ENCODE measurements at places on chromosomes 4 and X.

DNA sequence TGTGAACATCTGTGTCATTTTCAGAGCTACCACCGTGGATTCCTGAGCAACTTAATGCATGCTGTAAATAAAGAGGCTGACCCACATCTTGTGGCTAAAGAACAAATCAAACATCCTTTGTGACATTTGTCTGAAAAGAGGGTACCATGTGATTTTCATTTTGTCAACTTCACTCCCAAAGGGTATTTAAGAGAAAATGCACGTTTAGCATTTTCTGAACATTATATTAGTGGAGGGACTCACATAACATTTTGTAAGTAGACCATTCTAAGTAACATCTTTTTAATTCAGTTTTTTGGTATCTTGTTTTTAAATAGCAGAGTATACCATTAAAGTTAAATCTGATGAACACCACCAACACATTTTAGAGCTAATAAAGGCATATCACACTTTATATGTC is 17.0 kb upstream of the CPE start:
- no peak overlapping the region for H3K4me3 ChIP-seq
- DNase-seq: no peak
- H3K4me1 ChIP-seq: no peaks in the 10 kb centered on the region
- H3K27me3 ChIP-seq: peaks cover 21% of the 10 kb centered on the region
- H3K36me3 ChIP-seq: no peaks in the 10 kb centered on the region

DNA sequence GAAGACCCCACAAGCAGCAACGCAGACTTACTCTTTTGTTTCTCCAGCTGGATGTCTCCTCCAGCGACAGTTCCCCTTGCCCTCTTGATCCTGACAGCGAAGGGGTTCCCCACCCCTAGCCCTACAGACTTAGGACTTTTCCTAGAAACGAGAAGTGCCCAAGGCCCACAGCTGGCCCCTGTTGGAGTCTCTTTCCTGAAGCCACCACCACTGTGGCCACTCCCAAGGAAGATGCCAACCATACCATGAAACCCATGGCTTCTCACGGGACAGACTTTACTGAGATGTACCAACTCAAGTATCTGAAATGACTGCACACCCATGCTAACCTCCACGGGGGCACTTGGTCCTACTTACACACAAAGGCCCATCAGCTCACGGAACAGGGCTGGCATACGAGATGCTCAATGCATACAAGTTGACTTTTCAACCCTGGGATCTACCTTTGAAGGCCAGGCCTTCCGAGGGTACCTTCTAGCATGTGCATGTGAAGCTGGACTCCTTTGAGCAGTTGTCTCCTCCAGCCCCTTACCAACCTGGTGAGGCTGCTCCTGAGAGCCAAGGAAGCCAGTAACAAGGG is 924 bp upstream of the IRAK1 start:
- peak overlapping the region; percentile 89 for H3K4me3 ChIP-seq
- peak overlapping the region; percentile 89 for H3K27ac ChIP-seq
- DNase-seq: no peak
- H3K4me1 ChIP-seq: peaks cover 18% of the 10 kb centered on the region
- H3K36me3 ChIP-seq: peaks cover 10% of the 10 kb centered on the region

GRCh38 chr4:42371305-42372252 is 25.7 kb upstream of the SHISA3 start:
- H3K36me3 ChIP-seq: no peaks in the 10 kb centered on the region
- no peak overlapping the region for H3K4me3 ChIP-seq
- peaks cover 15% of the 10 kb centered on the region for H3K27me3 ChIP-seq
- no peak for DNase-seq
- H3K4me1 ChIP-seq: no peaks in the 10 kb centered on the region

- H3K27me3 ChIP-seq: peaks cover 9% of the 10 kb centered on the region
- H3K27ac ChIP-seq: no peak overlapping the region
- no peaks in the 10 kb centered on the region for H3K36me3 ChIP-seq
- no peaks in the 10 kb centered on the region for H3K4me1 ChIP-seq
- DNase-seq: no peak
These were observed 71.8 kb downstream of the C4orf33 start for GRCh38 chr4:129167640-129168260.

DNA sequence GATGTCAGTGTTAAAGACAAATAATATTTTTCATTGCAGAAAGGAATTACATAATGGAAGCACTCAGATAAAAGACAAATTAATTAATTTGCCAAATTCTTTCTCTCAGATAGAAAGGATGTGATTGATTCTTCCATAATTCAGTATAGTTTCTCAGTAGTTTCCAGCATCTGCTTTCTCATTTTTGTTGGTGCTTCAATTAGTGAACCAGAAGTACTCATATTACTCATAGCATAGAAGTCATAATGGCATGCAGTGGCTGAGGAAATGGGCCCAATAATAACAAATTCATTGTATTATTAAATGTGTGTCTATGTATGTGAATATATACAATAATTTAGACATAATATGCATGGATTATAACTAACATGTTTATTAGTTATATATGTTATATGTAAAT is 393.3 kb upstream of the TRAM1L1 start:
- no peaks in the 10 kb centered on the region for H3K36me3 ChIP-seq
- H3K27me3 ChIP-seq: no peaks in the 10 kb centered on the region
- H3K4me3 ChIP-seq: no peak overlapping the region
- H3K27ac ChIP-seq: no peak overlapping the region

GRCh38 chr4:125315576-125316400 is 1.0 kb downstream of the FAT4 start:
- peak; percentile 12 for DNase-seq
- H3K27ac ChIP-seq: no peak overlapping the region
- peaks cover 69% of the 10 kb centered on the region for H3K27me3 ChIP-seq
- peaks cover 35% of the 10 kb centered on the region for H3K4me1 ChIP-seq

- DNase-seq: peak; percentile 25
- no peaks in the 10 kb centered on the region for H3K27me3 ChIP-seq
- H3K4me3 ChIP-seq: peak overlapping the region; percentile 95
- H3K4me1 ChIP-seq: peaks cover 45% of the 10 kb centered on the region
- H3K27ac ChIP-seq: peak overlapping the region; percentile 92
These were observed 528 bp downstream of the FMR1 start for GRCh38 chrX:147912093-147912801.

- no peaks in the 10 kb centered on the region for H3K4me1 ChIP-seq
- no peaks in the 10 kb centered on the region for H3K36me3 ChIP-seq
- DNase-seq: no peak
- H3K4me3 ChIP-seq: no peak overlapping the region
- H3K27me3 ChIP-seq: no peaks in the 10 kb centered on the region
These were observed 54.9 kb downstream of the COL4A5 start for GRCh38 chrX:108494406-108495090.

DNA sequence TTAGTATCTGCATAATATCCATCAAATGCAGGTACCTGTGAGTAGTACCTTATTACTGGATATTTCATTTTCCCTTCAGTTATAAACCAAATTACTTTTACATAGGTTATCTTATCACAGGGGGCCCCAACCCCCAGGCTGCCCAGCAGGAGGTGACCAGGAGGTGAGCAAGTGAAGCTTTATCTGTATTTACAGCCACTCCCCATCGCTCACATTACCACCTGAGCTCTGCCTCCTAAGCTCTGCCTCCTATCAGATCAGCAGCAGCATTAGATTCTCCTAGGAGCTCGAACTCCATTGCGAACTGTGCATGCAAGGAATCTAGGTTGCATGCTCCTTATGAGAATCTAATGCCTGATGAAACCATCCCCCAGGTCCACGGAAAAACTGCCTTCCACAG is 6.3 kb downstream of the PRSS12 start:
- no peak overlapping the region for H3K4me3 ChIP-seq
- no peak for DNase-seq
- no peak overlapping the region for H3K27ac ChIP-seq
- peaks cover 4% of the 10 kb centered on the region for H3K4me1 ChIP-seq

- H3K27me3 ChIP-seq: peaks cover 6% of the 10 kb centered on the region
- no peaks in the 10 kb centered on the region for H3K4me1 ChIP-seq
- H3K36me3 ChIP-seq: no peaks in the 10 kb centered on the region
- no peak for DNase-seq
- H3K4me3 ChIP-seq: no peak overlapping the region
These were observed 37.4 kb upstream of the DHRSX start for GRCh38 chrX:2538031-2538757.

GRCh38 chr4:52843958-52844357 is 18.2 kb upstream of the RASL11B start:
- H3K36me3 ChIP-seq: no peaks in the 10 kb centered on the region
- no peak for DNase-seq
- peaks cover 7% of the 10 kb centered on the region for H3K4me1 ChIP-seq
- H3K4me3 ChIP-seq: no peak overlapping the region
- no peaks in the 10 kb centered on the region for H3K27me3 ChIP-seq

GRCh38 chr4:97998203-97998602 is 145.1 kb downstream of the STPG2 start:
- no peaks in the 10 kb centered on the region for H3K4me1 ChIP-seq
- no peak overlapping the region for H3K27ac ChIP-seq
- H3K36me3 ChIP-seq: no peaks in the 10 kb centered on the region
- DNase-seq: no peak
- no peaks in the 10 kb centered on the region for H3K27me3 ChIP-seq

DNA sequence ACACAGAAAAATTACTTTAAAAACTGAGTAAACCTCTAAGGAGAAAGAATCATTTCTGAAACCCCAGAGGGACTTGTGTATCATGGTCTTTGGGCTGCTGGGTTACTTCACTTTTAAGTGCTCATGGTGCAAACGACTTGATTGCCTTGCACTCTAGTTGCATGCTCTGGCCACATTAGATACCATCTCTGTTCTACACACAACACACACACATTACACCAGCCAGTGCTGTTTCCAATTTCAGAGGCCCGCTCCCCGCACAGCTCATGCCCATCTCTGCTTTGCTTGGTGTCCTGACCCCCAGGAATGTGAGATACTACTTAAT is 2.1 kb downstream of the PPP3CA start:
- H3K36me3 ChIP-seq: no peaks in the 10 kb centered on the region
- peak; percentile 5 for DNase-seq
- peaks cover 49% of the 10 kb centered on the region for H3K4me1 ChIP-seq
- H3K4me3 ChIP-seq: peak overlapping the region; percentile 90
- H3K27me3 ChIP-seq: peaks cover 18% of the 10 kb centered on the region

- H3K27me3 ChIP-seq: no peaks in the 10 kb centered on the region
- peaks cover 6% of the 10 kb centered on the region for H3K36me3 ChIP-seq
- DNase-seq: no peak
- H3K27ac ChIP-seq: no peak overlapping the region
- no peak overlapping the region for H3K4me3 ChIP-seq
These were observed 91.5 kb downstream of the UPRT start for GRCh38 chrX:75365243-75365975.

- DNase-seq: no peak
- H3K4me3 ChIP-seq: no peak overlapping the region
- no peaks in the 10 kb centered on the region for H3K27me3 ChIP-seq
- no peaks in the 10 kb centered on the region for H3K36me3 ChIP-seq
- H3K4me1 ChIP-seq: peaks cover 6% of the 10 kb centered on the region
These were observed 95.8 kb downstream of the ATXN3L start for GRCh38 chrX:13223868-13224567.

DNA sequence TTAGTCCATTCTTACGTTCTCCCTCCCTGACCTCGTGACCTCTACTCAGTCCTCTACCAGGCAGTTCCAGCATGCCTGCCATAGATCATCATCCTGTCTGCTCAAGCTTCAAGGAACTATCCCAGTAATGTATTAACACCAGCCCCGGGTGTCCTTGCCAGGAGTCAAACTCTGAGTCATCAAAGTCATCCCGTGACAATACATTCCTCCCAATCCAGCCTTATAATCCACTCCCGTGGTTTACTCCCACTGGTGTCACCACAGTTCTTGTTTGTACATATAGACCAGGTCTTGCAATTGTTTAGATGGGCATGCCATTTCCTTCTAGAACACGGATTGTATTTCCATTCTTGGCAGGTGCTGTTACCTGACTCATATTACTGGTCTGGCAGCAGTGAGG is 68.7 kb upstream of the TAB3 start:
- no peaks in the 10 kb centered on the region for H3K36me3 ChIP-seq

GRCh38 chrX:128846385-128846784 is 676.9 kb downstream of the SMARCA1 start:
- H3K27me3 ChIP-seq: no peaks in the 10 kb centered on the region
- DNase-seq: no peak
- no peak overlapping the region for H3K4me3 ChIP-seq
- no peaks in the 10 kb centered on the region for H3K36me3 ChIP-seq
- H3K4me1 ChIP-seq: no peaks in the 10 kb centered on the region

GRCh38 chrX:28491941-28492340 is 95.3 kb upstream of the IL1RAPL1 start:
- no peak overlapping the region for H3K4me3 ChIP-seq
- H3K36me3 ChIP-seq: no peaks in the 10 kb centered on the region
- no peak overlapping the region for H3K27ac ChIP-seq
- H3K4me1 ChIP-seq: no peaks in the 10 kb centered on the region
- DNase-seq: no peak
- H3K27me3 ChIP-seq: no peaks in the 10 kb centered on the region

DNA sequence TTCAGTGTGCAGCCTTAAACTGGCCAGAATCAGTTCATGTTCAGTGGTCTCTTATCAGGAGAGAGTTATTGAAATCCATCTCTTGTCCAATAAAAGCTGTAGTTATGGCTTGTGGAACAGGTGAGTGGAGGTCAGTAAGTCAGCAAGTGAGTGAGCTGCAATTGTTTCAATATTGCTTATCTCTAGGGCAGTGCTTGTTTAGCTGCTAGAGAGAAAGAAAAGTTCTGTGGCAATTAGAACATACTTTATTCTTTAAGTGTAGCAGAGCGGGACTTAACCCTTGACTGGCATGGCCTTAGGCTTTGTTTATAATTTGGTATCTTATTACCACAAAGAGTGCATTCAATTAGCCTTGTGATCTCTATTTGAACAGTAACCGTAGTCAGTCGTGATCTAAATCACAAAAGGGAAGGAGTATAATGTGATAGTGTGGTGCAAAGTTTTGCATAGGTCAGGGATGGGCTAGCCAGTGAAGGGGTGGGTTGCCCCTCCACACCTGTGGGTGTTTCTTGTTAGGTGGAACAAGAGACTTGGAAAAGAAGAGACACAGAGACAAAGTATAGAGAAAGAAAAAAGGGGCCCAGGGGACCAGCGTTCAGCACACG is 6.9 kb upstream of the ETDC start:
- H3K4me1 ChIP-seq: peaks cover 6% of the 10 kb centered on the region
- no peaks in the 10 kb centered on the region for H3K36me3 ChIP-seq
- no peaks in the 10 kb centered on the region for H3K27me3 ChIP-seq
- no peak for DNase-seq

DNA sequence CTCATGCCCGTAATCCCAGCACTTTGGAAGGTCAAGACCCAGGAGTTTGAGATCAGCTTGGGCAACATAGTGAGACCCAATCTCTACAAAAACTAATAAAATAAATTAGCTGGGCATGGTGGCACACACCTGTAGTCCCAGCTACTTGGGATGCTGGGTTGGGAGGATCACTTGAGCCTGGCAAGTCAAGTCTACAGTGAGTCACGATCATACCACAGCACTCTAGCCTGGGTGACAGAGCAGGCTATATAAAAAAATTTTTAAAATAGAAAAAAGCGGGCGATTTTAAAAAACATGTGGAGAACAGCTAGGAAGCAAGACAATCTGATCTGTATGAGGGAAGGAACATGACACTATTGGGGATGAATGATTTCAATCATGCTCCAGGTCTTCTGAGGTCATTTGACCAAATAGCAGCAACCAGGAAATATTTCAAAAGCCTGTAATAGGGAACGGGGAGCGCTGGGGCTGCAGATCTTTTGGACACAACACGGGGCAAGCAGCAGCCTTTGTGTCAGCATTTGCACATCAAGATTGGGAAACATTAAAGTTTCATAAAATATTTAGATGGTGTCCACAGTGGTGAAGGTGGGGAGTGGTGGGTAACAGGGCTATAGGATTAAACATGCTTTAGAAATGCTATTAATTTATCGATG is 48.3 kb upstream of the GUCY1A1 start:
- no peaks in the 10 kb centered on the region for H3K36me3 ChIP-seq
- peaks cover 6% of the 10 kb centered on the region for H3K4me1 ChIP-seq
- H3K27ac ChIP-seq: no peak overlapping the region

Data from activated naive CD8-positive, alpha-beta T cell treated with anti-CD3 and anti-CD28 coated beads, Interleukin-2, amount 50 U/mL, for 24 hours (primary cell).